GM23338 (cell line): ENCODE measurements at places on chromosomes 2 and 18. TPM values are rescaled to one million over a fixed set of nuclear protein-coding genes. Genes with fewer than 3 reads are reported as not detected.

- no peak for DNase-seq
Observed at GRCh38 chr2:75634945-75635344, 11.6 kb upstream of the MRPL19 start.

DNA sequence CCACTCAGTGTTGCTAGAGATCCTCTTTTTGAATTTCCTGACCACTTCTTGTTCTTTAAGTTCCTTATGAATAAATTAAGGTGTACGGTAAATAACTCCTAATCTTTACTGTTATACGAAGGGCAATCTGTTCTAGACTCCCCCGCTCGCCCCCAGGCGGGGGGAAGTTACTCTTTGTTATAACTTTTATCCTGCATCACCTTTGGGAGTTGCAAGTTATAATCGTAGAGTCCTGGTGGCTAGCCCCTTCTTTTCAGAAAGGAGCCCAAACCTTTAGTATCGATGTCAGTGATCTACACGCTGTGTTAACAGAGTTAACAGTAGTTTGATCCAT, 652 bp downstream of the GCA start:
- no peak for DNase-seq

GRCh38 chr2:53312721-53313120, 454.9 kb upstream of the CHAC2 start:
- DNase-seq, result no peak

DNA sequence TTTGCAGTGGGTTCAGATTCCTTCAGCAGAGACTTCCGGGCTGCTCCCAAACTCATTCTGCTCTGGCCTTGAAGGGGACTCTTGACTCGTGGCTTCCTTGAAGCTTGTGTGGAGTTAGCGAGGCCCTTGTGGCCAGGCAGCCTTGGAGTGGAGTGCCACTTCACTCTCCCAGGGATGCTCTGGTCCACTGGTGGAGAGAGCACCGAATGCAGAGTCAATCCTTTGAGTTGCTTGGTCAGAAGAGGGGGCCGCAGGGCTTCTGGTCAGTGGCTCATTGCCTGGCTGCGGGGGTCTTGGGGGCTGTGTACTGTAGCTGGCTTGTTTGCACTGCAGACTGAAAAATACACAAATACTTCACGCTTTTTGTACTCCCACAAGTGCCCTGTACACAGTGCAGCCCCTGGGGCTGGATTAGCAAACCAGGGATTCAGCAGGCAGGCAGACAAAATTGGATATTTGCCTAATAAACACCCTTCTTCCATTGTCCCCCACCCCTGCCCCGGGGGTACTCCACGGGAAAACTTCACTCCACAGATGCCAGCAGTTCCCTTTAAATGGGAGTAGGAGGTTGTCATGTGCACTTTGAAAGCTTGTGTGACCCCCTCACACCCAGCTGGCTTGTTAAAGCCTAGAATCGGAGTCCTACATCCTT, 3.2 kb downstream of the GLI2 start:
- DNase-seq, result no peak

DNA sequence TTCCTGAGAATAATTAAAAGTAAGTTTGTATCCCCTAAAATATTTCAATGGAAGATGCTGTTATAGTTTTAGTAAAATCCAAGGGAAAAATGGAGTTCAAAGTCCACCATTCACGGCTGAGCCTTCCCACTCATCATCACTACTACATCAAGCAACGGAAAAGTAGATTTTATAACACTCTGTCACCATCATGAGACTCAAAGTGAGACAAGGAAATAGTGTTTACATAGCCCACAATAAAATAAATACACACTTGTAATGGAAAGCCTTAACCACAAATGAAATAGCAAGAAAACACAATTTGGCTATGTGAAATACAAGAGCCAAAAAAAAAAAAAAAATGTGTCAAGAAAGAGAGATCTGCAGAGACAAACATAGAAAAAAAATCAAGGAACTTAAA, 569.9 kb upstream of the REG3G start:
- DNase-seq, result no peak

Gene MAP3K19
- not detected in 2 replicates for polyA plus RNA-seq

DNA sequence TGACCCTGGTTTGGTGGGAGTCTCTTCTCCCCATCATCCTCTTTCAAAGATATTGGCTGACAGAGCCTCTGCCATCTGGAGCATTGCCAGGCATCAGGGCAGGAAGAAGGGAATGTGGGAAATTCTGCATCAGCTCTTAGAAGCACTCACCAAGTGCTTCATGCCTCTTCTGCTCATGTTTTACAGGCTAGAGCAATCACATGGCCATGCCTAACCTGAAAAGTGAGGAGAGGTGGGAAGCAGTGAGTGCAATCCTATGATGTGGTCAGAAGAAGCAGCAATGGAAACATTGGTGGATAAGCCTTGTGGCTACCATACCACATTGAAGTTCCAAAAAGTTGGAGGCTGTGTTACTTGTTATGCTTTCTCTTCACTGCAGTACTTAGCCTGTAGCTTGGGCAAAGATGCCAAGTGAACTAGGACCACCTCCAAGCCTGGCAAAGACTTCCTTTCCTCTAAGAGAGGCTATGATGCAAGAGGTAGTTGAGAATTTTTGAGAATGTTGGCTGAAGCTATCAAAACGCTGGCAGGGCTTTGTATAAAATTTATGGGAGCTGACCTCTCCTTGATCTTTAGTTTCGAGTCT, 64.1 kb downstream of the BCL2L11 start:
- DNase-seq, result no peak

Gene MOGAT1
- polyA plus RNA-seq, result 0.63 and 0.86 TPM in 2 replicates

Gene BMP10
- not detected in 2 replicates for polyA plus RNA-seq

Gene C2orf78
- 0.14 and 0.18 TPM in 2 replicates for polyA plus RNA-seq

- peak; percentile 86 for DNase-seq
Observed at GRCh38 chr18:56986829-56987228, 160.1 kb upstream of the BOD1L2 start.

Gene EDAR
- polyA plus RNA-seq, result 0.10 TPM in 1 of 2 replicates, not detected in the other

Gene GULP1
- polyA plus RNA-seq, result 75.3 and 94.6 TPM in 2 replicates

GRCh38 chr2:119689218-119689617, 10.2 kb downstream of the TMEM177 start:
- no peak for DNase-seq

Gene HES6
- polyA plus RNA-seq, result 38.8 and 42.7 TPM in 2 replicates

DNA sequence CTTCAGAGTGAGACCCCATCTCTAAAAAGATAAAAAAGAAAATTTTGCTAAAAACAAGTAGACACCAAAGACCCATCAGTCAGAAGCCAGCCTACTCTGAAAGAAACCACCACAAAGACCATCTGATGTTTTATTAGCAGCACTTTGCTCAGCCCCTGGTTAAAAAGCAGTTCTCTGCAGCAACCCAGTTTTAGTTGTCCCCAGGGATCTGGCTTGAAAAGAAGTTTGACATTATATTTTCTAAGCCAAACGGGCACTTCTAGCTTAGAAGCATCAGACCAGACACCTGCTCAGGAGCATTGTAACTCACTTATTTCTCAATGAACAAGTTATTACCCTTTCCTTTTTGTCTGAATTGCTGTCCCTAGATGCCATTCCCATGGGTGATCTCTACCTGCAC, 164.2 kb upstream of the ETAA1 start:
- DNase-seq, result no peak

DNA sequence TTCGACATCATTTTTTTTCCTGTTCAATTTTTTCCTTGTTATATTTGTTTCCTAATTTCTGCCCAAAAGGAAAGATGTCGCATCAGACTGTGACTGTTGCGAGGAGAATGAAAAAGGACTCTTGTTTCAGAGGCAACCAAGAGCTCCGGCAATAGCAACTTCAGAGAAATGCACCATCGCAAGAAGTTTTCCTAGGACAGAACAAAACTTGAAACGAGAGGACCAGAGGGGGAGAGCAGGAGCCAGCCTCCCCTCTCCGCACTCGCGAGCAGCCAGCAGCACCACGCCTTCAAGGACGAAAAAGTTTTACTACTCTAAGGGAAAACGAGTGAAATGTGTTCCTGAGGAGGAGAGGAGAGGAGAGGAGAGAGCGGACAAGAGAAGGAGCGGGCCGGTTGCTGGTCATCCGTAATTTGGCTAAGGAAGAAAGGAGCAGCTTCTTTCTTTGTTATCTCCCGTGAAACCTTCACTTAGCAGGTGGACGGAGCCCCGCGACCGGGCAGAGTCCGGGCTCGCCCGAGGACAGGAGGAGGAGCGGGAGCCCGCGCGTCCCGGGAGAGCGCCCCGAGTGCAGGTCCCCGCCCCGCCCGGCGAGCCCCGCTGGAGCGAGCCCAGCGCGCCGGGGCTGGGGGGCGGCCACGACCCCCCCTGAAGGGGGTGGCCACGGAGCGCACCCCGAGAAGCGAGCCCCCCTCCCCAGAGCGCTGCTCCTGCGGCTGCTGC, 744 bp downstream of the POU3F3 start:
- peak; percentile 25 for DNase-seq

GRCh38 chr18:43661570-43661969, 384.3 kb upstream of the SYT4 start:
- DNase-seq, result peak; percentile 77

- no peak for DNase-seq
Observed at GRCh38 chr18:7301094-7301493, 70.2 kb downstream of the LRRC30 start.

Gene CSRNP3
- polyA plus RNA-seq, result 6.8 and 7.2 TPM in 2 replicates

DNA sequence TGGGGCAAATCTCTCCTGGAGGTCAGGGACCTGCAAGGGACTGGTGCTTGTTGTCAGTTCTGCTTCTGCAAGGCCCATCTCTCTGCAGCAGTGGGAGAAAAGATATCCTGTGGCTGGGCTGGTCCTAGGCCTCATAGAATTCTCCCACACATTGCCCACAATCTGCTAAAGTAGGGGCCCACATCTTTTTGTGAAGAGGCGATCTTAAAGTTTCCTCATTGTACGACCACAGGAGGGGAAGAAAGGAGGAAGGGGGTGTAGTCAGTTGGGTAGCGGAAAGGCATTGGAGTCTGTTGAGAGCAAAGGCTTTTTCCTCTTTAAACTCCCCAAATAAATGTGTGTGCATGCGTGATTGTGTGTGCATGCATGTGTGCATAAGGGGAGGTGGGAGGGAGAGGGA, 145.3 kb downstream of the SLC4A3 start:
- no peak for DNase-seq

DNA sequence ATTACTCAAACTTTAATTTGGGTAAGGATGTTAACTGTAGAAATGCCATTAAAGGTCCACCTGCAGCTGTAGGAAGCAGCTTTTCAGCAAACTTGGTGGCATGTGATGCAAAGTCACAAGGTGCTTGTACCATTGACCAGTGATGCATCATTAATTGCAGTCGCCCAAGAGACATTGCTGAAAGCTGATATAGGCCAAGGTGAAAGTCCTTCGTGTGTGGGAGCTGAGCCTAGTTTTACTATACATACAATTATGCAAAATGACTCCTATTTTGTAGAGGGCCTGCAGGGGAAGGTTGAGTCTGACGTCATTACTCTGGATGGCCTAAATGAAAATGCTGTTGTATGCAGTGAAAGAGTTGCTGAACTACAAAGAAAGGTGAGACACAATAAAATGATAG, 40.5 kb downstream of the ALMS1 start:
- DNase-seq, result no peak

- DNase-seq, result no peak
Observed at GRCh38 chr18:44862112-44862511, 181.4 kb downstream of the SETBP1 start.

Gene AMER3
- polyA plus RNA-seq, result 0.05 TPM in 1 of 2 replicates, not detected in the other

DNA sequence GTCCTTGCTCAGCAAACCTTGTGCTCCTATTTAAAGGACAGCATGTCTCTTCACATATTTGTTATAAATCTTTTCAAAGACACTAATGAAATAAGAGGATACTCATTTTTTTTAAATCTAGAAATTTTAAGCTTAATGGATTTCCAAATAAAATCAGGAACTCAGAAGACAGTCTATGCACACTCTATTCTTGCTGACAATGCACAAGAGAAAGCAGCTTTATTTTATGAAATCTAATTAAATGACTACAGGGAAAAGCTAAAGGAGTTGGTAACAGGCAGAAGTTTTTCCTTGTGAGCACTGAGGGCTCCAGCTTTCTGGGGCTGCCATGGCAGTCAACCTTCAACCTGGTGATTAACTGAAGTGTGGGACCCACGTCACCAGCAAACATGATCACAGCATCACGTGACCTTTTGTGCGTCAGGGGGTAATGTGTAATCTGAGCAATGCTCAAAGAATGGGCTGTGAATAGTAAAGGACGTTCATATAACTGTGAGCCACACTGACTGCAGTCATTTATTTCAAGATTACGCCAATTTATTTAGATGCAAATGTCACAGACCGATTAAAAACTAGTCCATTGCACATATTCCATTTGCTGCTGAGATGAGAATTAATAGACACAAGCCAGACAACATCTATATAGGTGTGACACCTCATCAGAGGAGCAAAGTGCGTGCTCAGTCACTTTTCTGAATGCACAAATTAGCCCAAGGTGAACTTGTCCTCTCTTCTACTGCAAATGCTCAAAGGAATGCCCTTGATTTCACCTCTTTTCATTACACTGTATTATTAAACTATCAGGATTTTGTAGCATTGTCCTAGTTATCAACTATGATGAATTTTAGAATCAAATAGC, 11.6 kb upstream of the DNER start:
- no peak for DNase-seq

- peak; percentile 24 for DNase-seq
Observed at GRCh38 chr2:152126664-152127063, 27.8 kb upstream of the CACNB4 start.

- no peak for DNase-seq
Observed at GRCh38 chr2:30949435-30949834, 142.2 kb upstream of the CAPN13 start.

- DNase-seq, result no peak
Observed at GRCh38 chr2:188176620-188177019, 115.1 kb upstream of the GULP1 start.

Gene TOGARAM2
- 1.8 and 2.4 TPM in 2 replicates for polyA plus RNA-seq

DNA sequence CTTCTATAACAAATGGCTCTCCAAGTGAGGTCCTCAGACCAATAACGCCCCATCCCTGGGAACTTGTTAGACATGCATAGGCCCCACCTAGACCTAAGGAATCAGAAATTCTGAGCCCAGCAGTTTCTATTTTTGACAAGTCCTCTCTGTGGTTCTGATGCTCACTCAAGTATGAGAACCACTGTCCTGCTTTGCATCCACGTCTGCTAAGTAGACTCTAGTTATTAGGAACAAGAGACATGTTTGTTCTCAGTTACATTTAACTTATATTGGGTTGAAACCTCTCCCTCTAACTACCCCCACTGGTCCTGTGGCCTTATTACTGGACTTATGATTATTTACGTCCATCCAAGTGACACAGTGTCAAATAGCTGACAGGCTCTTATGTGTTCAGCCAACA, 70.3 kb downstream of the TMEM17 start:
- DNase-seq, result no peak
